ENCODE measurements at places on chromosomes 5 and 9.
A peak's percentile ranks its signal among the peaks of the same experiment; 100 is the strongest.

- no peak for DNase-seq
These were observed 47.8 kb upstream of the SNX2 start for GRCh38 chr5:122727112-122727541.

GRCh38 chr9:93064392-93065134 is 6.1 kb downstream of the SUSD3 start:
- DNase-seq, result peak; percentile 63

- DNase-seq, result no peak
These were observed 17.7 kb upstream of the LRRC14B start for GRCh38 chr5:173392-174290.

- DNase-seq, result no peak
These were observed 88.6 kb upstream of the CDKN2B start for GRCh38 chr9:22097707-22098106.

GRCh38 chr5:180718810-180719453 is 20.9 kb downstream of the OR2Y1 start:
- no peak for DNase-seq

All from stimulated activated CD8-positive, alpha-beta memory T cell treated with anti-CD3 and anti-CD28 coated beads, Interleukin-4, amount 100 ng/mL, for 4 hours (primary cell).